ENCODE measurements at places on chromosomes 2 and 18. TPM values are rescaled to one million over a fixed set of nuclear protein-coding genes. Genes with fewer than 3 reads are reported as not detected.

The UGT1A10 gene
- total RNA-seq = not detected

The POTEJ gene
- not detected for total RNA-seq

The CKAP2L gene
- total RNA-seq = 6.3 TPM

DNA sequence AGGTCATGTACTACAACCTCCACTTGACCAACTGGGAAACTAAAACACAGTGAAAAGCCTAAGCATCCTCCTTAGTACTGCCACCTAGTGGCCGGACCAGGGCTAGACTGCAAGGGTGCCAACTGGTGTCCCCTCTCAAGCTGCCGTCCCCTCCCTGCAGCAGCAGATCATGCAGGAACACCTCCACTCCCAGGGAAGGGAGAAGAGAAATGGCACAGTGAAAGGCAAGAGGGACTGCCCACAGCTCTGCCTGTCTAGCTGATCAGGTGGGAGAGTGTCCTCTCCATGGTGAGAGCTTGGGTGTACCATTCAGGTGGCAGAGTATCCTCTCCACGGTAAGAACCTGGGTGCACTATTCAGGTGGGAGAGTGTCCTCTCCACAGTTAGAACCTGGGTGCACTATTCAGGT lies 78.1 kb downstream of the AAK1 start:
- DNase-seq = no peak

DNA sequence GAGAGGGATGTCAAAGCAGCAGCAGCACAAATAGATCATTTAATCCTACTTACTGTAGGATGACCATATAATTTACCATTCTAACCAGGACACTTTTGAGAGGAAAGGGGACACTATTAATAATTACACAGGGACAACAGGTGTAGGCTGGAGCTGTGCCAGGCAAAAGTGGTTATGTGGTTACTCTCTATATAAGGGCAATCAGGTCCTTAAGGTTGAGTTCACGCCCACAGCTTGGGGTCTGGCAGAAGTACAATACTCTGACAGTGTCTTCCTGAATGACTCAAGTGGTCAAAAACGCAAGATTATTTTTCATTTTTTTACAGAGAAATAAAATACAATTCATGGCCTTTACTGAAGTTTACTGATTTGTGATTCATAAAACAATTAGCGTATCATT lies 2.8 kb downstream of the PREPL start:
- DNase-seq = no peak

- DNase-seq = no peak
Measured at GRCh38 chr2:219878516-219878915, 251.1 kb downstream of the SLC4A3 start.

DNA sequence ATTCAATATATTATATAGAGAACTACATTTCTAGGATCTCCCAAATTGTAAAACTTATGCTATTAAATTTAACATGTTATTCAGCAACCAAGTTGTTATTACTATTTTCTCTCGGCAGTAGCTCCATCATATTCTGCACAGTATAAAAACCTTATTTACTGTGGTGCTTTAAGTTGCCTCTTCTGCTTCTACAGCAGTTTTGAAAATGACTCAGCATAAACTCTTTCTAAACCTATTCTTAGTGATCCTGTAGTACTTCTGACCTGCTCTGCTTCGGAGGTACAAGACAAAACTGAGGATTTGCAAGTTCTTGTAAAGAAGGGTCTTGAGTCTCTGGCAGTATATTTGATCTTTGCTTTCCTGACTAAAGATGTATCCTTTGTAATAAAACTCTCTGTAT lies 567.2 kb downstream of the TMX3 start:
- DNase-seq = no peak

DNA sequence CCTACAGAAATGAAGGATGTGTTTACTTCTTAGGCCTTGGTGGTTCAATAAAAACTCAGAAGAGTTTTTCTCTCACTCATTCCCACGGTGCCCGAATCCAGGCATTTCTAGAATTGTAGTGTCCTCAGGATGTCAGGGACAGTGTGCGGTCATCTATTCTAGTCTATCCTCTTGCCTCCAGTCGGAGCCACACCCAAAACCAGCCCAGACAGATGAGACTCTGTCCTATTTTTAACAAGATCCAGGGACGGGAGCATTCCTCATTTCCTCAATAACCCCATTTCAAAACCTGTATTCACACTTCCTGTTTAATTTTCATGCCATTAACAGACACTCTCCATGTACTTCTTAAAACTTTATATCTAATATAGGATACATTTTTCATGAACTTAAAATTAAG lies 11.6 kb upstream of the RBMS1 start:
- no peak for DNase-seq

- no peak for DNase-seq
Measured at GRCh38 chr2:66032226-66032775, 402.6 kb upstream of the MEIS1 start.

- DNase-seq = no peak
Measured at GRCh38 chr2:207734264-207734635, 22.8 kb downstream of the CCNYL1 start.

DNA sequence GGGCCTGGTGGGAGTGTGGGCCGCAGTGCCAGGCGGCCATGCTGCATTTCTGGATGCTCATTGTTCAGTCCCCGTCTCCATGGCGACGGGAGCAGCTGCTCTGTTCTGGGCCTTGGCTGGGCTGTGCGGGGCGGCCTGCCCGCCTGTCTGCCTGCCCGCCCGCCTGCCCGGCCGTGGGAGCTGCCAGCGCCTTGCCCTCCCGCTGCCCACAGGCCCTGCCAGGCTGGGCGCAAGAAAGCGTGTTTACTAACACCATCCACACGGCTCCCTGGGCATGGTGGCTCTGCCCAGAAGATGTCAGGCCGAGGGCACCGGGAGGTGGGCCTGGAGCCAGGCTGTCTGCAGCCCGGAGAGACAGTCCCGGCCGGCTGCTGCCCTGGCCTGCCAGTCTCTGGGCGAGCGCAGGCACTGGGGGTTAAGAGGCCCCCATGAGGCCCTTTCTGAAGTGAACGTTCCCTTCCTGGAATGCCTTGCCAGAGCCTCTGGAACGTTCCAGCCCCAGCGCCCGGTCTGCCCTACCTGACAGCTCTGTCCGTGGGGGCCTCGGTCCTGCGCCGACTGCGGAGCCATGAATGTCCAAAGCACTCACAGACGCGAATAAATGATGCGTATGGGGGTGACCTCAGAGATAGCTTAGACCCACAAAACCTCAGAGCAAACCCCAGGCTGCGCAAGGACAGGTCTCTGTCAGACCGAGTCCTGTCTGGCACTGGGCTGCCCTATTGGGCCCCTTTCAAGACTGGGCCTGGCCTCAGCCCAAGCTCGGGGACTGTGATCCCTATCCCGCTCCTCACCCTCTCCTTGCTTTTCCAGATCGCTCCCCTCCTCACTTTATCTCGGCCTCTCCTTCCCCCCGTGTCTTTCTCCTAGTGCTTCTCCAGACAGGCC lies 44.3 kb downstream of the MYCN start:
- DNase-seq = no peak

- DNase-seq = no peak
Measured at GRCh38 chr2:46886268-46887027, 29.2 kb downstream of the MCFD2 start.

GRCh38 chr2:227822416-227823003 lies 8.9 kb downstream of the CCL20 start:
- no peak for DNase-seq

- DNase-seq = no peak
Measured at GRCh38 chr18:32259553-32259952, 69.7 kb downstream of the MEP1B start.

DNA sequence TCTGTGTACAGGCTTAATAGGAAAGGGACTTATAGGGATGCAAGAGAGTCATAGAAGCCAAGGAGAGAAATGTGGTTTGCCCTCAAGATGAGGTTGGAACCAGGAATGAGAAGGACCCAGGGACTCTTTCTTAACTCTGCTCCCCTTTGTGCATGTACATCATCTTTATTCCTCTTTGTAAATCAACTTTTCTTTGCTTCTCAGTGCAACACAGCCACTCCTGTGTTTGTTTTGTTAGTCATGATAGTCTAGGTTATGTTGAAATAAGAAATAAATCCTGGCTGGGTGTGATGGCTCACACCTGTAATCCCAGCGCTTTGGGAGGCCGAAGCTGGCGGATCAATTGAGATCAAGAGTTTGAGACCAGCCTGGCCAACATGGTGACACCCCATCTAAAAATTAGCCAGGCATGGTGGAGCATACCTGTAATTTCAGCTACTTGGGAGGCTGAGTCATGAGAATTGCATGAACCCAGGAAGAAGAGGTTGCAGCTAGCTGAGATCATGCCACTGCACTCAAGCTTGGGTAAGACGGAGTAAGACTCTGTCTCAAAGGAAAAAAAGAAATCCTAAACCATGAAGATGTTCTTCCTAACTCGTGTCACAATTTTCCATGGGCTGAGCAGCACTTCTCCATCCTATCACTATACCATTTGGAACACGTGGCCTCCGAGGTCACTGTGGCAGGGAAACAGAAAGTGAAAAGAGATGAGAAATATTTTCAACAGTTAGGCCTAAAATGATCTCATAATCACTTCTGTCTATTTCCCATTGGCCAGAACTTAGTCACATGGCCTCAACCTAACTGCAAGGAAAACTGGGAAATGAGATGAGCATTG lies 73.0 kb upstream of the TMEM17 start:
- DNase-seq = no peak

- DNase-seq = no peak
Measured at GRCh38 chr2:24675338-24675737, 117.9 kb downstream of the PTRHD1 start.

Measured in osteocyte (in vitro differentiated cells).